ENCODE measurements at places on chromosomes 4 and X.

DNA sequence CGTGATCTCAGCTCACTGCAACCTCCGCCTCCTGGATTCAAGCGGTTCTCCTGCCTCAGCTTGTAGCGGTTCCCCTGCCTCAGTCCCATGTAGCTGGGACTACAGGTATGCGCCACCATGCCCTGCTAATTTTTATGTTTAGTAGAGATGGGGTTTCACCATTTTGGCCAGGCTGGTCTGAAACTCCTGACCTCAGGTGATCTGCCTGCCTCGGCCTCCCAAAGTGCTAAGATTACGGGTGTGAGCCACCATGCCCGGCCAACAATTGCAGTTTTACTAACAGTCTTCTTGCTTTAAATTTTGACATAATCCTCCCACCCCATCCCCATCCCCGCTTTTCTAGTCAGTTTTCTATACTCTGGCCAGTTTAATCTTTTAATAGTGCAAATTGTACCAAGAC is 112.0 kb downstream of the CFAP299 start:
- no peak for DNase-seq

DNA sequence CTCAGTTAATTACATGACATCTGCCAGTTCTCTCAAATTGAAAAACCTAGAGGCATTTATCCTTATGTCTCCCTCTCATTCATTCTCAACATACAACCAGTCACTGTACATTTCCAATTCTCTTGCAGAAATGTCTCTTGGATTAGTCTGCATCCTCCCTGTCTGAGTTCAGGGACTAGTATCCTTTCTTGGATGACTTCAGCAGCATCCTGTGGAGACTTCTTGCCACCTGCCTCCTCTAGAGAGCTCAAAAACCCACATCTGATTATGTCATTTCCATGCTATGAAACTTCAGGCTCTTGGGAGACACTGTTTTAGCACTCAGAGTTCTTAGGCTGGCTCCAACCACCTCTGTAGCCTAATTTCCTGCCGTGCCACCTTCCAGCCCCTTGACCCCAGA is 515.1 kb upstream of the DIPK2B start:
- DNase-seq: peak; percentile 79

GRCh38 chr4:188002323-188002722 is 6.8 kb downstream of the ZFP42 start:
- DNase-seq: no peak

DNA sequence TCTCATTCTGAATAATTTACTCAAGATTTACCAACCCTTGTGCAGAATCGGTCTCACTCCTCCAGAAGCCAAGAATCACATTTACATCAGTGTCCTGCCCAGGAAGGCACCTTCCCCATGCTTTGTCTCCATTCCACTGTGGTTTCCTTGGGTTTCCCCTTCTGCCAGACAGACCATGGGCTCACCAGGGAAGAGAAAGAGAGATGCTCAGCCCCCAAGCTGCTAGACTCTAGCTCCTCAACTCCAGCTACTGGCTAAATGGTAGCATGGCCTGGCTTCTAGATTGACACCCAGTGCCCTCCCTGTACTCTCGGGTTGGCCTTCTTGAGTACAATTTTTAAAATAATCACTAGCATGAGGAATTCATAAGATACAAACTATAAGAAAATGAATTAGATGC is 12.9 kb downstream of the TLR10 start:
- no peak for DNase-seq

DNA sequence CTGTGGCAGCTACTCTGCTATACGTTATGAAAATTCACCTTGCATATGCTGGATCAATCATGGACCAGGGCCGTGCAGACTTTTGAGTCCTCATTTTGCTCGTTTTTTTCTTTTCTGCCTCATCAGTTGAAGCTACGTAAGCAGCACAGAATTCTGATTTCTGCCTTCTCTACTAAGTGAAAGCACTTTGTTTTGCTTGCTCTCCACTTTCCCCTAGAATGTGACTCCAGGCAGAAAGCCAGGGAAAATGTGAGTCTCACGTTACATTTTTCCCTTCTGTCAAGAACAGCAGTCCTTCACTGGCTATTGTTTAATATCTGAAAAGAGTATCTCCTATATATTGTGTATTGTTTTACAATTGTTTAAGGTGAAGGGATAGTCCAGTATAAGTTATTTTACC is 1840.1 kb downstream of the PCDH7 start:
- peak; percentile 3 for DNase-seq

DNA sequence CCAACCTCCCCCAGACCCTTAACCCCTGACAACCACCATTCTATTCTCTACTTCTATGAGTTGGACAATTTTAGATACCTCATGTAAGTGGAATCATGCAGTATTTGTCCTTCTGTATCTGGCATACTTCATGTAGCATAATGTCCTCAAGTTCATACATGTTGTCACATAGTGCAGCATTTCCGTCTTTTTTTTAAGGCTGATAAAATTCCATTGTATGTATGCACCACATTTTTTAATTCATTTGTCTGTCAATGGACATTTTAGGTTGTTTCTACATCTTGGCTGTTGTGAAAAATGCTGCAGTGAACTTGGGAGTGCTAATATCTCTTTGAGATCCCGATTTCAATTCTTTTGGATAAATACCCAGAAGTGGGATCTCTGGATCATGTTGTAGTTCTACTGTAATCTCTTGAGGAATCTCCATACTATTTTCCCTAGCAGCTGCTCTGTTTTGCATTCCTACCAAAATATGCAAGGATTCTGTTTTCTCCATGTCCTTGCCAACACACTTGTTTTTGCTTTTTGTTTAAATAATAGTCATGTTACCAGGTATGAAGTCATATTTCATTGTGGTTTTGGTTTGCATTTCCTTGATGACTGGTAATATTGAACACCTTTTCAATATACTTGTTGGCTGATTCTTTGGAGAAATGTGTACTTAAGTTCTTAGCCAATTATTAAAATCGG is 48.8 kb upstream of the ADAD1 start:
- DNase-seq: peak; percentile 65

- DNase-seq: no peak
These were observed 62.1 kb upstream of the ANTXR2 start for GRCh38 chr4:80134936-80135701.

DNA sequence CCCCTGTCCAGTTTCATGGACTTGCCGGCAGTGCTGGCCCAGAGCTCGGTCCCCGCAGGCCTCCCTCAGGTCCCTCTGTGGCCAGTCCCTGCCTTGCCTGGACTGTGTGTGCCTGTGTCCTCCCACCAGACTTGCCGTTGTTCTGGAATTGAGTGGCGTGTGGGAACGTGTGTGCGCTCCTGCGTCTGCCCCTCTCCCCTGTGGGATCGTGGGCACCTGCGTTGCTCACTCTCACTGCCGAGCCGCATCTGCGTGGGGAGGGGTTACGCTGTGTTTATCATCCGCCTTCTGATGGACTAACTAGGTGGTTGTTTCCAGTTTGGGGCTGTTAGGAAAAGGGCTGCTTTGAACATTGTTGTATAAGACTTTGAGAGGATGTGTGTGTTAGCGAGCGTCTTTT is 21.2 kb downstream of the PCGF3 start:
- no peak for DNase-seq

GRCh38 chr4:40164459-40164858 is 32.4 kb upstream of the RHOH start:
- DNase-seq: no peak

DNA sequence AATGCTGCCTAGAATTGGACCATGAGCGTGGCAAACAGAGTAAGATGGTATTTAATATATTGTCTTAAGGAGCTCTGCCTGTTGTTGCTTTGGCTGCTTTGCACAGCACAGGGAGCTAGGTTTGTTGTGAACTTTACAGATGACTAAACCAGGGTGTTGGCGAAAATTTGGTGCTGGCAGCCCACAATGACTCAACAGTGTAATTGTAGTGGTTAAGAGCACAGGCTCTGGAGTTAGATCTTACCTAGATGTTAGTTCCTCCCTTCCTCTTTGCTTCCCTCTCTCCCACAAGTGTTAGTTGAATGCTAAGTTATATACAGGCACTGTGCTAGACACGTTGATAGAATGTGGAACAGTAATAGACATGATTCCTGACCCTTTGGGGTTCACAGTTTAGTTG is 128.9 kb upstream of the TRPC5 start:
- no peak for DNase-seq

All from cardiac fibroblast (primary cell).